ENCODE measurements at places on chromosomes 7 and 10.

DNA sequence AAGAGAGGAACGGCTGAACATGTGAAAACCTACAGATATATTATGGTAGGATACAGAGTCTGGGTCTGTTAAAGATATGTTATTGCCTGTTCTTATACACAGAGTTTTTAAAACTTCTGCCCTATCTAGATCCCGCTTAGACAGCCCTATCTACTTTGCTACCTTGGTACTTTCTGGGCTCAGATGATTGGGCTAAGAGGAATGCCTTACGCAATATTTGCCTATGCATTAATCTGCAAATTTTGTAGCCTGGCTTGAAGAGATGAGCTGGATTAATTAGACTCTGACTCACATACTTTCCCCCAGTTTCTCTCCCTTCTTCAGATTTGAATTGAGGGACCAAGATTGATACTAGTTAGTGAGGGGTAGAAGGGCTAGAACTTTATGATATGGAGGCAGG is 33.6 kb upstream of the A1CF start:
- DNase-seq: no peak

- DNase-seq: no peak
Observed at GRCh38 chr10:75717126-75717916, 285.9 kb downstream of the LRMDA start.

DNA sequence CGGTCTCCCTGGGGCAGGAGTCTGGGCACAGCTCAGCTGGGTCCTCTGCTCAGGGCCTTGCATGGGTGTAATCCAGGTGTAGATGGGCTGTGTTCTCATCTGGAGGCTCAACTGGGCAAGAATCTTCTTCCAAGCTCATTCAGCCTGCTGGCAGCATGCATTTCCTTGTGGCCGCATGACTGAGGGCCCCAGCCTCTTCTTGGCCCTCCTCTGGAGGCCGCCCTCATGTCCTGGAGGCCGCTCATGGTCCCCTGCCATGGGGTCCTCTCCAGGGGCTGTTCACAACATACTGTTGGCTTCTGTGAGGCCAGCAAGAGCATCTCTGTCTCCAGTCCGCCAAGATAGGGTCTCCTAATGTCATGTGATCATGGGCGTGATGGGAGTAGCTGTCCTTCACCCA is 437.5 kb upstream of the FOXK1 start:
- no peak for DNase-seq

DNA sequence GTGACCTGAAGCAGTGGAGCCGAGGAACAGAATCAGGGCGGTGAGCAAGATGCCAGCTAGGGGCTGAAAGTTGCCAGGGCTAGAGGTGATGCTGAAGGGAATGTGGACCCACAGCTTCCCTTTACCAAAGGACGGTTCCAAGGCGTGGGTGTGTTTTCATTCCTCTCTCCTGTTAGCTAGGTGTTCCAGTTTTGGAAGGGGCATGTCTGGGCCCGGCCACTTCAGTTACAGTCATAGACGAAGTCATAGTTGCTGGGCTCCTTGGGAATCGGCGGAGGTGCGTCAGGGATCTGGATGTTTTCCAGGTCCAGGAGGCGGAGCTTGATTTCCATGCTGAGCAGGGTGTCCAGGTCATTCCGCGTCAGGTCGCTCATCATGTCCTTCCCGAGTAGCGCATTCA is 131.0 kb upstream of the AOAH start:
- DNase-seq: no peak

DNA sequence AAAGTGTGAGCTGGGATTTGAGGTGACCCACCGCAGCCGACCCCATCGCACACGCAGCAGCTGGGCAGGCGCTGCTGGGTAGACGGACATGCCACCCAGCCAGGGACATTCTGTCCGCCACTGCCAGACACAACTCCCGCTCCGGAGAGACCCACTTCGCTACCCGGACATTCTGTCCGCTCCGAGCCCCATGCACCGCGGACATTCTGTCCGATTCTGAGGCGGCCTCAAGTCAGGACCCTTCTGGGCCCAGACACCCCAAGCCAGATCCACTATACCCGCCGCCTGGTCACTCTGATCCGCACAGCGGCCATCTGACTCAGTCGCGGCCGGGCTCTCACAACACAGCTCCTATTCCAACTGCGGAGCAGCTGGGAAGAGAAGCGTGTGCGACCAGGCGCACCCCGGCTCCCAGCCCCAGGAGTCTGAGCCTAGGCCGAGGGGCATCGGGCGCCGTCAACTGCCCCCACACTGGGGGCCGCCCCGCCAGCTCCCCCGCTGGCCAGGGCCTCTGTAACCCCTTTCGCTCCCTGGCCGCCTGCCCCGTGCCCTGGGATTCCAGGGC is 763 bp downstream of the PITX3 start:
- no peak for DNase-seq

- no peak for DNase-seq
Observed at GRCh38 chr10:110458266-110458920, 39.3 kb upstream of the DUSP5 start.

GRCh38 chr7:157112706-157113105 is 26.0 kb upstream of the UBE3C start:
- DNase-seq: no peak

GRCh38 chr10:89478739-89479654 is 56.4 kb downstream of the SLC16A12 start:
- no peak for DNase-seq

DNA sequence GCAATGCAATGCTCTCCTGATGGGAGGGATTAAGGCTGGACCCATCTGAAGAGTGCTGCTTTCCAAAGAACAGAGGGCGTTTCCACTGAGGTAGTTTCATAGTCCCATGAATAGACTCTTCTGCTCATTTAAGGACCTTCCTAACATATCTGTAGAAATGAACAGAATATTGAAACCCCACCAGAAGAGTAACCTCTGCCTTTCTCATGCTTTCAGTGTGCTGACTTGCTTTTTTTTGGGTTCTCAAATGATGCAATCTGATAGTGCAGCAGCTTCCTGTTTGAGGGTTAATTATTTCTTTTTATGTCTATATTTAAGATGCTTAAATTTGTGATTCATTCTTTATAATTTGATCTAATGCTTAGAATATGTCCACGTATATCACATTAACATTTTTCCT is 82.2 kb downstream of the GATA3 start:
- DNase-seq: no peak

- no peak for DNase-seq
Observed at GRCh38 chr7:47382200-47382599, 199.7 kb downstream of the TNS3 start.

GRCh38 chr10:8079126-8079525 is 24.6 kb downstream of the GATA3 start:
- no peak for DNase-seq

GRCh38 chr7:31059551-31059950 is 7.4 kb downstream of the ADCYAP1R1 start:
- no peak for DNase-seq

DNA sequence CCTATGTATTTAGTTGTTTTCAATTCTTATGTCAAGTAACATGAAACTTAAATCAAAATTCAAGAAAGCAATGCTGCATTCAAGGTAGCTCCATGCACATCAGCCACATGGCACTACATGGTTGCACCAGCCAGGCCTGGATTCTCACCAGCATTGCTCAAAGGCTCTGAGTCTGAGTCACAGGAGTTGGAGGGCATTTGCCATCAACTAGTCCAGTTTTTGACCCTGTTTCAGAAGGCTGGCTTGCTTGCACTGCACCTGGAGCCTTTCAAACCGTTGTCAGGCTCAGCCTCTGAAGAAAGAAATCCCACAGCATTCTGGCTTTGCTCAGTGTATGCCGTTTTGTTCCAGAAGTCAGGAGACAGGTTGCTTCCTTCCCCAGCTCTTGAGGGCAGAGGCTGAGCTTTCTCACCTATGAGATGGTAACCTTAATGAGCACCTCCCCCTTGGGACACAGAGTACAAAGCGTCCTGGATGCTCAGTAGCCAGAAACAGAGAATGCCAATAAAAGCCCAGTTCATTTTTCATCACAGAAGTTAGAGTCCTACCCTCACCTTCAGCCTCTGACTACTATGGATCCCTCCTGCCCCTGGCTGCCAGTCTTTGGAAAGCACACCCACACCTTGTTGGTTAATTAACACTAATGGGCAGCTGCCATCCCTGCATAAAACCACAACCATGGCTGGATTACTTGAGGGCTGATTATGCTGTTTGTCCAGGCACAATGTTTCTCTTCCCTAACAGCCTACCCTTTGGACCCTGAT is 288.4 kb upstream of the LRRTM3 start:
- no peak for DNase-seq

GRCh38 chr10:20274571-20274970 is 458.3 kb downstream of the PLXDC2 start:
- no peak for DNase-seq

DNA sequence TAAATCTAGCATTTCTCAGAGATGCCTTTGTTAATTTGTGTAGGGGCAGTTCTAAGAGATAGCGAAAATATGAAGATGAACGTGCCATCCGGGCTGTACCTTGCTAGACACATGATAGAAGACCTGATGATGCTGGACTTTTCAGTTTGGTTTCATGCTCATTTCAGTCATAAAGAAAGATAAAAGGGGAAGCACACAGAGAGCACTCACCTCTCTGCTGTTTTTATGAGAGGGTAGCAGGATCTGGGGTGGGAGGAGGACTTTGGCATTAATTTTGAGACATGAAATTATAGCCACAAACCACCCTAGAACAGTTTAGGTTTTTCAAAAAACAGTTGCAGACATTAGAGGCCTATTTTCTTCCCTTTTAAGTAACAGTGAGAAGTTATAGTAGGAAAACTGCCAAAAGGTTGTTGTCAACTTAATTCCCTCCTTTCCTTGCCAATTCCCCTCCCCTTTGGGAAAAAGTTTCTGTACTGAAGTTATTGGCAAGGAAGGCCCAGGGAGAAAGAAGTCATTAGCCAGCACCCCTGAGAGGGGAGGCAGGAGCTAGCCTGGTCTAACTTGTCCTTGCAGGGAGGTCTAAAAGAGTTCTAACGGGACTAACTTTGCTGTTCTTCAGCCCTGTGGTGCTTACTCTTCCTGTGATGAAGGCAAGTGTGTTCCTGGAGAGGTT is 2.6 kb downstream of the ST7 start:
- no peak for DNase-seq

DNA sequence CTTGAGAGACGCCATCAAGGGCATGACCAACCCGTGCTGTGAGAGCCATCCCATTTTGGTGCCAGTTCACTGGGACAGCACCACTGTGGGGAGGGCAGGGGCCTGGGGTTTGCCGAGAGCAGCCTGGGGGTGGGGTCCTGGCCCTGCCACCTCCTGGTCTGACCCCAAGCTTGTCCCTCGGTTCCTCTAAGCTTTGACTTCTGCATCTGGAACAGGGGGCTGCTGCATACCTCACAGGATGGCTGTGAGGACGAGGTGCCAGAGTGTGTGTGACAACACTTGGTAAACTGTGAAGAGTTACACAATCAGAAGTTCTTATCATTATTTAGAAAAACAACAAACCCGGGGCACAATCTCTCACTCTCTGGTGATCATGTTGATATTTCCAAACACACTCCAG is 89.9 kb downstream of the CRTAC1 start:
- DNase-seq: no peak

DNA sequence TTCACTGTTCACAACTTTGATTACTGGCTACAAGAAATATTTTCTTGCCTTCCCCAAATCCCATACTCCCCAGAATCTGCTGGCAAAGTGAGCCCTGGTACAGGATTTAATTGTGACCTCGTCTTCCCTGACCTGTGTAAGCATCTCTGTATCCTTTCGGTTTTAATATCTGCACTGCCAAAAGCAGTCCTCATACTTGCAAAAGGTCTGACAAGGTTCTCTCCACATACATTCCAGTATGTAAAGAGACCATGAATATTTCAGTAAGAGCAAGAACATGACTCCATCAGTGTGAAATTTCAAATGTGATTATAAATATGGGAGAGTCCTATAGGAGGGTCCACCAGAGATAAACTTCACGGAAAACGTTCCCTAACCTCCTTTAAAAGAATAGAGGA is 134.0 kb upstream of the TCF7L2 start:
- no peak for DNase-seq

- no peak for DNase-seq
Observed at GRCh38 chr7:94391726-94392392, 2.8 kb upstream of the COL1A2 start.

GRCh38 chr10:103676058-103676785 is 179.2 kb downstream of the SH3PXD2A start:
- no peak for DNase-seq

- no peak for DNase-seq
Observed at GRCh38 chr10:48804740-48805182, 120.1 kb downstream of the WDFY4 start.

DNA sequence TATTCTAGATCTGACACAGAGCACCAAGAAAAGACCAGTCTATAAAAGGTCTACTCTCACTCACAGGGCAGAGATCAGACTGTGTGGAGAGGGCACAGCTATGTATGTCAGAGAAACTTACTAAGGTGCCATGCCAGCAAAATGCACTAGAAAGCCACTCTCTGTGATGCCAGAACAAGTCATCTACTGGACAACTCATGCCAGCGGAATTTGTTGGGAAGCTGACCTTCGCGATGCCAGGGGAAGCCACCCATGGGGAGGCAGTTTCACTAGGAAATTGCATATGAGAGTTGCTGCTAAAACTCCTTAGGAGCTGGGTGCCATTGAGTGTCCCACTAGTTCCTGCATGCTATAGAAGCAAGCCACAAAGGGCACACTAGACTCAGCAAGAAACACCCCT is 58.5 kb downstream of the MICU1 start:
- no peak for DNase-seq

DNA sequence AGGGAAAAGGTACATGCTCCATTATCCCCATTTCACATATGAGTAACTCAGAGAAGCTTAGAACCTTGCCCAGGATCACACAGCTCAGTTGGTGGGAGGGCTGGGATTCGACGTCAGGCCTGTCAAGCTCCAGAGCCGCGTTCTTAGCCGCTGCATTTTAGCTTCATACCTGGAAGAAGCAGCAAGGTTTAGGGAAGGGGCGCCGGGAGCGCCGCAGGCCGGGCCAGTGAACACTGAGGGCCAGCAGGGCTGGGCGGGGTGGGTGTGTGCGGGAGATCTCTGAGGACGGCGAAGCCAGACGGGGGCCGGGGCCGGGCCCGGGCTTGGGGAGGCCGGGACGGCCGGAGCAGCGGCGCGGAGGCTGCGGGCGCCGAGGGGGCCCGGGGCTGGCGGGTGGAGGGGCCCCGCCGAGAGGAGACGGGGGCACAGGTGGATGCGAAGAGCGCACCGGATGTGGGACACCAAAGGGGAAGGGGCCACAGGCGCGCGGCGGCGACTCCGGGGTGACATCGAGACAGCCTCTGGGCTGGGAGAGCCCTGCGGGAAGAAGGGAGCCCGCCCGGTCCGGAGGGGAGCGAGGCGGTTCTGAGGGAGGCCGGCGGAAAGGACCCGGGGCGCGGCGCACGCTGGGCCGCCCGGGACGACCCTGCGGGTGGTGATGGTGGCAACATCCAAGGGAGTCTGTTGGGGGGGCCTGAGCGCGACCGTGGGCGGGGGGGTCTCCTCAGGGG is 498 bp downstream of the NDST2 start:
- no peak for DNase-seq

GRCh38 chr7:7002418-7003062 is 176.5 kb upstream of the CCZ1B start:
- no peak for DNase-seq

DNA sequence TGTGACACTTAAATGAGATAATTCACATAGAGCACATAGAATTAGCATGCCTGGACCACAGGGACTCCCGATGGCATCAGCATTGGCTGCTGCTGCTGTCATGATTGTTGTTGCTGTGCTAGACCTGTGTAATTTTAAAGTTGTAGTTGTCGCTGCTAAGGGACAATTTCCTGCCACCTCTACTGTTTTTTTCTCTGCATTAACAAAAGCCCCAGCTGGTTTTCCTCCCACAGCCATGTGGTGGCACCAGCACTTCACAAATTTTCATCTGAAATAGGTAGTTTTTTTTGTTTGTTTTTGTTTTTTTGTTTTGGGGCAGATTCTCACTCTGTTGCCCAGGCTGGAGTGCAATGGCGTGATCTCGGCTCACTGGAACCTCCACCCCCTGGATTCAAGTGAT is 25.4 kb upstream of the PRXL2A start:
- peak; percentile 63 for DNase-seq

- no peak for DNase-seq
Observed at GRCh38 chr7:76392531-76393115, 16.9 kb downstream of the SSC4D start.
